ENCODE measurements at places on chromosomes 6 and 20.

DNA sequence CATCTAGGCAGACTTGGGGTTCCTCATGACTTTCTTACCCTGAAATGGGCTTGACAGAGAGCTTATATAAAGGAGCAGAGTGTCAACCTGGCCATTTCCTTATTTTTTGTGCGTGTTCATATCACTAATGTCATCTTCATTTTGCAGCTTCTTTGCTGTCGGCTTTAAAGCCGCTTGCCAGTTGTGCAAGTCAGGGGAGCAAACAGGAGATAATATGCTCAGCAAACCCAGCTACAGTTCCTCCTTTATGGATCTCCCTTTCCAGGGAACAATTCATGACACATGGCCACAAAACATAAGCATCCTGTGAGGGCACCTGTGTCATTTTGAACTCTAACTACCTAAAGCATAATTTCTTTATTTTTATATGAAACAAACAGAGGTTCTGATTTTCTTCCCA lies 6.5 kb upstream of the TUBB2B start:
- no peak for DNase-seq

DNA sequence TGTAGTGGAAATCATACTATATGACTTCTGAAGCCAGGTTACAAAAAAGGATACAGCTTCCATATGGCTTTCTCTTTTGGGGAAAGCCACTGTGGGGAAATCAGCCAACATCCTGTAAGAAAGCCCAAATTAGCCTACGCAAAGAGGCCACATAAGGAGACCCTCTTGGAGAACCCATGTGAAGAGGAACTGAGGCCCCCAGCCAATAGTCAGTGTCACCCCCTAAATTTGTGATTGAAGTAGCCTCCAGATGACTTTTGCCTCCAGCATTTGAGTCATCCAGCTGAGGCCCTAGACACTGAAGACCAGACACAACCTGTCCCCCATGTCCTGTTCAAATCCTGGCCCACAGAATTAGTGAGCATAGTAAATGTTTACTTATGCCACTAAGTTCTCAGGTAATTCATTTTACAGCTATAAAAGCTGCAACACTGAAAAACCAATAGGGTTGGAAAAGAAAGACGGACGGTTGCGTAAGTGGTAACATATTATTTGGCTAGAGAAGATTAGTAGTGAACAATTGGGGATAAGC lies 60.4 kb downstream of the HMGCLL1 start:
- DNase-seq: no peak

DNA sequence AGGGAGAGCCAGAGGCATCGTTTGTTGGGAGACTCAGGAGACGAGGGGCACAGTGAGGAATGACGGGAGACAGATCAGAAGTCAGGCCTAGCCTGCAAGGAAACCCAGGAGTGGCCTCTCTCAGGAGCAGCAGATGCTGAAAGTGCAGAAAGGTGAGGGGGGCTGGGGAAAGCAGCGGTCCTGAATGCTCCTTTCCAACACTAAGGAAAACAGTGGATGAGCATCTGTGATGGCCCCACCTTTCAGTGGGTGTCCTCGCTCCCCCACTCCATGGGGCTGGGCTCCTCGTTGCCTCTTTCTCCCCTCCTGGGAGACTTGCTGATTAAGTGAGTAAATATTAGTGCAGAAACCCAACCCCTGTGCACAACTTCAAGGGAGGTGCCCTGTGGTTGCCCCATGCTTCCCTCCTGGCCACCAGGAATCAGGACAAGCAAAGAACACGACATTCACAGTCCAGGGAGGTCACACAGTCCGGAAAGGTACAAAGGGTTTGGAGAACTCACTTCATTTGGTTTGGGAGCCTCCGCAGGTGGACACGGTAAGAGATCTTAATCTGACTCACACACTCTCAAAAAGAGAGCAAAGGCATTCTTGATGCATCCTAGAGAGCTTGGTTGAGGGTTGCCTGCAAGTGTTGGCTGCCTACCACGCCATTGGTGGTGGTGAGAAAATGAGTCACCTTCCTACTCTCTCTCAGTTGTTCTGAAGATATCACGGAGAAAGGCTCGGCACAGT lies 9.7 kb upstream of the BPIFB1 start:
- peak; percentile 5 for DNase-seq

- DNase-seq: no peak
Measured at GRCh38 chr6:151641028-151641427, 147.2 kb downstream of the CCDC170 start.
